ENCODE measurements at places on chromosomes 6 and 20. TPM values are rescaled to one million over a fixed set of nuclear protein-coding genes. Genes with fewer than 3 reads are reported as not detected.

HTR1B gene
- total RNA-seq = 17.1 TPM

C2 gene
- total RNA-seq = 27.0 TPM

GRCh38 chr6:14406614-14407331 lies 289.2 kb downstream of the CD83 start:
- no peak for DNase-seq

DNA sequence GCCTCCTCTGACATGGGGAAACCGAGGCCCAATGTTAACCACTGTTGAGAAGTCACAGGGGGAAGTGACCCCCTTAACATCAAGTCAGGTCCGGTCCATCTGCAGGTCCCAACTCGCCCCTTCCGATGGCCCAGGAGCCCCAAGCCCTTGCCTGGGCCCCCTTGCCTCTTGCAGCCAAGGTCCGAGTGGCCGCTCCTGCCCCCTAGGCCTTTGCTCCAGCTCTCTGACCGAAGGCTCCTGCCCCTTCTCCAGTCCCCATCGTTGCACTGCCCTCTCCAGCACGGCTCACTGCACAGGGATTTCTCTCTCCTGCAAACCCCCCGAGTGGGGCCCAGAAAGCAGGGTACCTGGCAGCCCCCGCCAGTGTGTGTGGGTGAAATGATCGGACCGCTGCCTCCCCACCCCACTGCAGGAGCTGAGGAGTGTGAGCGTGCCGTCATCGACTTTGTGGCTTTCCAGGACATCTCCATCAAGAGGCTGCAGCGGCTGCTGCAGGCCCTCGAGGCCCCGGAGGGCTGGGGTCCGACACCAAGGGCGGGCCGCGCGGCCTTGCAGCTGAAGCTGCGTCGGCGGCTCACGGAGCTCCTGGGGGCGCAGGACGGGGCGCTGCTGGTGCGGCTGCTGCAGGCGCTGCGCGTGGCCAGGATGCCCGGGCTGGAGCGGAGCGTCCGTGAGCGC lies 1.6 kb downstream of the TNFRSF6B start:
- DNase-seq = no peak

- DNase-seq = peak; percentile 35
Observed at GRCh38 chr6:12958052-12958706, 241.6 kb downstream of the PHACTR1 start.

GRCh38 chr6:32460528-32460927 lies 20.8 kb downstream of the HLA-DRA start:
- DNase-seq = no peak

GRCh38 chr20:60295214-60295613 lies 337.0 kb downstream of the CDH26 start:
- DNase-seq = no peak

- DNase-seq = no peak
Observed at GRCh38 chr20:49824206-49824605, 11.6 kb downstream of the SLC9A8 start.

- DNase-seq = no peak
Observed at GRCh38 chr20:35991142-35991771, 22.9 kb downstream of the CNBD2 start.
